ENCODE measurements at places on chromosomes 2 and 18.

DNA sequence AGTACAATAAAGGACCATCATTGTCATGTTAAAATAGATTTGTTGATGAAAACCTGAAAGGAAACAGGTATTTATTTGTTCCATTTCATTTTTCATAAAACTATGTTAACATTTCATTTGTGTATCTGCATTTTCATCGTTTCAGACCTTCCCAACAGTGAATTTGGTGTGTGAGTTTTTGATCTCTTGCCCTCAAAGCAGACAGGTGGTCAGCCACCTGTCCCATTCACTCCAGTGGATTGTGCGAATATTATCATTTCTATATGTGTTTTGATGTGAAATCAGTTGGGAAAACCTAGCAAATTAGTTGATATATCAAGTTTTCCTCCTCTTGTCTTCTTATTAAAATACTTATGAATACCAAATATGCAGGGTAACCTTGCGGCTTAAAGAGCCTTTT is 25.4 kb upstream of the ATP5MC3 start:
- DNase-seq, result no peak

- DNase-seq, result no peak
These were observed 378.8 kb upstream of the ETAA1 start for GRCh38 chr2:67018301-67018700.

- no peak for DNase-seq
These were observed 40.1 kb downstream of the SCN3A start for GRCh38 chr2:165163761-165164160.

DNA sequence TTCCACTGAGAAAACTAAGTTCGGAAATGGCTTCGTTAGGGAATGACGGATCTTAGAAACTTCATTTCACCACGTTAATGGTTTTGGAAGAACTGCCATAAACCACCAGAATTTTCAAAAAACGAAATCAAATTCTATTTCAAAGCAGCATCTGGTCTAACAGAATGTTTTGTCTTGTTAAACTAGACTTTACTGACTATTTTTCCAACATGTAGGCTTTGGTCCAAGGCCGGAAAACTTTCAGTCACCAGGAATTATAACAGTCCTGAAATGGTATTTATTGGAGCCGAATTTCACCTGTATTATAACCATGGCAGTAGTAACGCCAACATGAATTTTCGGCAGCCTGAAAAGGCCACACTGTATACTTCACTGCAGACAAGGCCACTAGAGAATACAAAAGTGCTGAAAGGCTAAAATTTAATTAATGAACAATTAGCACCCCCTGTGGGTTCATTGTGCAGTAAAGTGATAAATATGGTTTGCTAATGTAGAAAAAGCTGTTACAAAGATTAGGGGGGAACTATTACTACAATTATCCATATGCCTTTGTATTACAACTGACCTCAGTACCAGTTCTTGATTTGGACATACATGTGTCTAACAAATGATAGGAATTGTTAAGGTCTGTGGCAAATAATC is 116.4 kb downstream of the ZNF521 start:
- no peak for DNase-seq

GRCh38 chr2:155913356-155913755 is 419.2 kb downstream of the NR4A2 start:
- no peak for DNase-seq

DNA sequence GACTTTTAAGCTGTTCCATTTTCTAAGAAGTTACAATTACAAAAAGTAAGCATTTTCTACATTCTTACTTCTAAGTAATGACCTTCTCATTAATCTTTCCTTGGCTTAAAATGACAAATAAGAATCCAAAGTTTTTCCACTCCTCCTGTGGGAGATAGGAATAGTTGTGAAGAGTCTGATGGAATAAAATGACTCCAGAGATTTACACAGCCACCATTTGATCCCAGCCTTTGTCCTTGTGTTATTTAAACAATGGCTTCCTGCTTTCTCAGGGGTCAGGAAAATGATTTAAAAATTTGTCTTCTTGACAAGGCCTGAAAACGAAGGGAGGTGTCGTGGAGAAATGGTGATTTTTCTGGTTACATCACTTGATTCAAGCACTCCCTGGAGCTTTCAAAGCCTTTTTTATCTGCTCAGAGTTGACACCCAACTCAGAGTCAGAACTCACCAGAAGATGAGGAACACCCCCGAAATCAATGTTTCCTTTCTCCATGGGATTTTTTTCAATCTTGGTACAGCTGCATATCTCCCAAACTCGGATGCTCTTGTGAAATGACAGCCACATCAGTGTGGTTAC is 106.5 kb downstream of the GALNT3 start:
- DNase-seq, result no peak

DNA sequence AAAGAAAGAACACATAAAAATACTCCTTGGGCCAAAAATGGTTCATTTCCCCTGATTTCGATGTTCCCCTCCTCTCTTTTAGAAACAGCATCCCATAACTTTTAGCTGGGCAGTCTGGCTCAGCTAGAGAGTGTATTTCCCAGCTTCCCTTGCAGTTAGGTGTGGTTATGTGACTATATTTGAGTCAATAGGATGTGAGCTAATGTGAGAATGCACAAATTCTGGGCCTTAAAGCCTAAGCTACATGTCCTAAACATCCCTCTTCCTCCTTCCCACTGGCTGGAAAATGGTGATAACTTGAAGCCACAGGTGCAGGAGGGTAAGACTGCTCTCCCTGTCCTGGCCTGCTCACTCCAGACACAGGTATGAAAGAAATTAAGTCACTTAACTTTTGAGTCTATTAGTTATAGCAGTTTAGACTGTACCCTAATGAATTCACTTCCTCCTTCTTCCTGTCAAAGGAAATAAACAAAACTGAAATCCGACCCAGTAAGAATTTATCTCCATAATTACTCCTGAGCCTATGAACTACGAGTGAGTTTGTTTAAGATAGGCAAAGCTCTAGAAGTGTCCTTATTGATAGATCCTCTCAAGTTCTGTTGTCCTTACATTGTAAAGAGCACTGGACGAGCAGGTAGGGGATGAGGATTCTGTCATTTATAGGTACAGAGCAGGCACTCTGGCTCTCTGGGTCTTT is 177.6 kb downstream of the MTX2 start:
- DNase-seq, result no peak

All from T-helper 2 cell (primary cell).